Stimulated activated CD4-positive, alpha-beta T cell treated with anti-CD3 and anti-CD28 coated beads, Interleukin-4, amount 100 ng/mL, for 1 hour (primary cell): ENCODE measurements at places on chromosomes 4 and X.

GRCh38 chr4:109079201-109079600 is 223.3 kb downstream of the COL25A1 start:
- no peak for DNase-seq

- no peak for DNase-seq
Observed at GRCh38 chr4:3436798-3437581, 4.8 kb upstream of the HGFAC start.

- DNase-seq, result no peak
Observed at GRCh38 chr4:6229095-6229494, 28.7 kb upstream of the JAKMIP1 start.

DNA sequence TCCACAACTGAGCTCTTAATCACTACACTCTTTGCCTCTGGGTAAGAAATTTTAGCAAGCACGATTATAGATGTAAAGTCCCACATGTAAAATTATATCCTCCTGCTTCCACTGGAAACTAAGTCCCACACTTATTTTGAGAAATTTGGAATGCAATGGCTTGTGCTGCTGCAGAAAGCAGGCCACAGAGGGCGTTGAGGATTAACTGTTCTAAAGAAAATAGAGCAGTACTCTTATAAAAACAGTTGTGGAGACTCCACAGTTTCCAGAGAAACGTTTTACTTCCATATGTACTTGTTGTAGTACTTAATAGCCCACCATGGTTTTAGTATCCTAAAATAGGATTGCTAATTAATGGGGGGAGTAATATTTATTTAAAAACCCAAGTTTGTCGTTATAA is 1.7 kb upstream of the CENPC start:
- no peak for DNase-seq

- peak; percentile 10 for DNase-seq
Observed at GRCh38 chrX:104098151-104098808, 14.0 kb upstream of the ZCCHC18 start.

DNA sequence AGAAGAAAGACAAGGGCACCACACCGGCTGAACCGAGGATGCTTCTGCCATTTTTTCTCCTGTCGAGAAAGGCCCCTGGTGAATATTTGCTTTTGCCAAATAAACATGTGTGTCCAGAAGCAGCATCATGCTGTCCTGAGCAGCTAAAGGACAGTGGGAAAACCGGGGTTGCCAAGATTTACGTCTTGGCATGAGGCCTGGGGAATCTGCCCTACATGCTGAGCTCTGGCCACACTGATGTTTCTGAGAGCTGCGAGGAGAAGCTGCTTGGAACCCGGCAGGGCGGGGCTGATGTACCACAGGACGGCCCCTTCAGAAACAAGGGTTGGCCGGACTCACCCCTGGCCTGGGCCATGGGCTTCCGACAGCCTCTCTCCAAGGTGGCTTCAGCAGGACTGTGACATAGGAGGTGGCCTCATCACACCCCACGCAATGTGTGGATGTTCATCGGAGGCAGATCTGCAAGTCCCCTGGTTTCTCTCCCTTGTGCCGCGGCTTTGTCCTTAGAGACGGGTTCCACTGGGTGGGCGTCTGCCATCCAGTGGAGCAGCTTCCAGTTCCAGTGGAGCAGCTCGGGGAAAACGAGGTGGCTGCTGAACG is 42.2 kb upstream of the SORCS2 start:
- DNase-seq, result no peak

GRCh38 chr4:54118850-54119589 is 19.1 kb downstream of the GSX2 start:
- DNase-seq, result no peak

GRCh38 chrX:134377537-134377936 is 82.4 kb upstream of the HPRT1 start:
- peak; percentile 1 for DNase-seq

- no peak for DNase-seq
Observed at GRCh38 chr4:7810783-7811535, 128.7 kb downstream of the AFAP1 start.

DNA sequence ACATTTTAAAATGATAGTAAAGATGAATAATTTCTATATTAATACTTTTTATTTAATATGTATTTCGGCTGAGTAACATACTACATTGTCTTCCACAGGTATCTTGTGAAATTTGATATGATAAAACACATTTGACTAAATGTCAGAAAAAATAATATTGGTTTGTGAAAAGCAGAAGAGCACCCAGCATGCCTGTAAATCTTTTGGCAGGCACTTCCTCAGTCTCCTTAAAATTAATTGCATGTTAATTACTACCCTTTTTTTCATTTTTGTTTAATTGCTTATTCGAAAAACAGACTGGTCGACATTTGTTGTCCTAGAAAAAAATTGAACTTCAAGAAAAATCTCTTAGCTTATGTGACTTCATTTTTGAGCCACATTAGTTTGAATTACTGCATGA is 40.6 kb downstream of the CLCN3 start:
- no peak for DNase-seq
